ENCODE measurements at places on chromosomes 5 and 9.

- DNase-seq: no peak
Observed at GRCh38 chr5:2579126-2579525, 172.4 kb downstream of the IRX2 start.

DNA sequence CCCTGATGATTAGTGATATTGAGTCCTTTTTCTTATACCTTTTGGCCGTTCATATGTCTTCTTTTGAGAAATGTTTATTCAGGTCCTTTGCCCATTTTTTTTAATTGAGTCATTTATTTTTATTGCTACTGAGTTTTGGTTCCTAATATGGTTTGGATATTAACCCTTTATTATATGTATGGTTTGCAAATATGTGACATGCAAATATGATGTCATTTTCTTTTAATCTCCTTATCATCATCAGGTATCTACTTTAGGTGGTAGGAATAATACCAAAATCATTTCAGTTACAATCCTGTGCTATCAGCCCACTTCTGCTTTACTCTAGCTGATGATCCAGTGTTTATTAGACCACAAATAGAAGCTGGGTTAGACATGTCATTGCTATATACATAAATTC, 102.3 kb upstream of the TRPC7 start:
- DNase-seq: no peak

DNA sequence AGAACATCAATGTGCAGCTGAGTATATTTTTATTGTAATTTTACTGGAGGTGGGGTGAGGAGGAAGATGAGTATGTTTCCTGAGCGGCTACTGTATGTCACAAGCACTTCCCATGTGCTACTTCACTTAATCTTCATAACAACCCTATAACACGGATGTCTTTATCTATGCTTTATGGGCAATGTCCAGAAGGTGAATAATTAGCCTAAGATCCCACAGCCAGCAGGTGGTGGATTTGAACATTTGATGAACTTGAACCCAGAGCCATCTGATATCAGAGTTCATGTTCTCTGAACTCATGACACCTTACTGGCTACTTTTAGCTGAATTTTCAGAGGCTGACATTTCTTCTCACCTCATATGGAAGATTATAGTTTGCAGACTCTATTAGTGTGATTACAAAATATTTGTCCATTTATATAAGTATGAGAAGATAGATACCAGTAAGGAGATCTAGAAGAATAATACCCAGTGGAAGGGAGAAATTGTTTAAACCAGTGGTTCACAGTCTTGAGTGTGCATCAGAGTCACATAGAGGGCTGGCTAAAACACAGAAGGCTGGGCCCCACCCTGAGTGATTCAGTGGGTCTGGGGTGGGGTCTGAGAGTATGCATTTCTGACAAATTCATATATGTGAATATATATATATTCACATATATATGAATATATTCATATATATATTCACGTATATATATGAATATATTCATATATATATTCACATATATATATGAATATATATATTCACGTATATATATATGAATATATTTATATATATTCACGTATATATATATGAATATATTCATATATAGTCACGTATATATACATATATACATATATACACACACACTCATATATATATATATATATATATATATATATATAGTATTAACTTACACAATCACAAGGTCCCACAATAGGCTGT, 164.4 kb upstream of the NR3C1 start:
- DNase-seq: no peak

DNA sequence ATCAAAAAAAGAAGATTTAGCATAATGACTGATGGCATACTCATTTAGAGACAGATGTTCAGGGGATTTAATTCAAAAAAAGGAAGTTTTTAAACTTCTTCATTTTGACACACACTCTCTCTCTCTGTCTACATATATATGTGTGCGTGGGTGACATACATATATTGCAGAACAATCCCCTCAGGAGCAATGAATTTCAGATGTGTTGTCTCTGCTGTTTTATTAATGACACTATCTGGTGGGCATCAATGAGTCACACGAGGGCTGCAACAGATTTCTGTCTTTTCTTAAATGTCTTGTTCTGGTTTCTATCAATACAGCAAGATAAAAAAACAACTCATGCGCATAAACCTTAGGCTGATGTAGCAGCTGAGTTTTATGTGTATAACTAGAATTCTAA, 123.5 kb upstream of the SLCO6A1 start:
- no peak for DNase-seq

GRCh38 chr5:171669571-171669970, 116.0 kb upstream of the SMIM23 start:
- no peak for DNase-seq

DNA sequence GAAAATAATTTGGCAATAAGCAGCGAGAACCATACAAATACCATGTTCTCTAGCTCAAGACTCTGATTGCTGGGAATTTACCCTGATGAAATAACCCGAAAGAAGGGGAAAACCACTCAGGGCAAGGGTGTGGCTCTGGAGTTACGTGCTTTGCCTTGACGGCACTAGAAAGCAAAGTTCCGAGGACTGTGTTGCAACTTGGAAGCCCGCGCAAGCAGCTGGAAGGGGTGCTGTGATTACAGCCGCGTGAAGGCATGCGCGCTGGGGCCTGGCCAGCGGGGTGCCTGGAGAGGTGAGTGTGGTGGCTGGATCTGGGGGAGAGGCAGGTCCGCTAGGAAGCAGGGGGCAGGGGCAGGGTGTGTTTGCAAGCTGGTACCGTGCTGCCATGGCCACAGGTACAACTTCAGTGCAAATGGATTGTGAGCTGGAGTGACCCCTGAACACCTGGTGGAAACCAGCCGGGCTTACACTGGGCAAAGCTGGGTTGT, 52.6 kb upstream of the CNOT6 start:
- no peak for DNase-seq

DNA sequence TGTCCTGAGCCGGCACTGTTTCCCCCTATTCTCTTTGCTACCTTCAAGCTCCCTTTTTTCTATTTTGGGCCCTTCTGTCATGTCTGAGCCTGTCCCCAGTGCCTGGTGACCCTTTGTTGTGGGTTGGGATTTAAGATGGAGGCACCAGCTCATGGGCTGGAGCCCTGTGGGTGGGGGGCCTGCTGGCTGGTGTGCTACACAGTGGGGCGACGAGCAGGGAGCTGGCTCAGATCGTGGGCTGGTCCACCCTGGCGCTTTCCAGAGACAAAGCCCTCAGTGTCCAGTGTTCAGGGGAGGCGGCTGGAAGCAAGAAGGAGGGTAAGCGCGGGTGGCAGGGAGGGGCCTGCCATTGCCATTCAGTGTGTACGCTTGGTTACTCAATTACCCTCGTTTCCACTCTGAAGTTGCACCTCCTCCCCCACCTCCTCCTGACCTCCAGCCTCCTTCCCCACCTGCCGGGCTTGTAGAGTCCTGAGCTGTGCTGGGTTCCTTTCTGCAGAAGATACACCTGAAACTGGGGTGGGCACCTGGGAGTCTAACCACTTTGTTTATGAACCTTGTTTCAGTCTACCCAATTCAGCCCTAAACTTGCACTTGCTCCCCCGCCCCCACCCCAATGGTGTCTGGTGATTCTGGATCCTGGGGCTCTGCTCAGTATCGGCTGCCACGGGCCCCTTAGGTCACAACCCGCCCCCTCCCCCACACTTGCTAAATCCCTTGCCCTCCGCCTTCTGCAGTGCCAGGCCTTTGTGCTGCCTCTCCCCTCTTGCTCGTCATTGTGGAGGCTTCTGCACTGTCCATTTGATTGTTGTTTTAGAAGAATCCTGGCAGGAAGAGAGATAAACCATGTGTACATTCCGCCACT, 49.9 kb downstream of the MVB12B start:
- no peak for DNase-seq

DNA sequence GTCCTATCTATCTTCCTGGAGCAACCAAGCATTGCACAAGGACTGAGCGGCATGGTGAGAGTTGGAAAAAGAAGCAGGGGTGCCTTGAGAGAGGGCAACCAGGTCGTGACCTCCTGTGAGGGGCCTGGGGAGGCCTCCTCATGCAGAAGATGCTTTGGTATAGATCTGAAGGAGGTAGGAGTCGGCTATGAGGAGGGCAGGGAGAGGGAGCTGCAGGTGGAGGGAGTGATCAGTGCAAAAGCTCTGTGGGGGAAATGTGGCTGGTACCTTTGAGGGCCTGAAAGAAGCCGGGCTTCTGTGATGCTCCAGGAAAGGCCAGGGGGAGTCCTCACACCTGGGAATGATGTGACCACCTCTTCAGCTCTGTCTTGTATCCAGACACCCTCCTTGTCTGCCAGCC, 3.6 kb upstream of the SLC25A48 start:
- DNase-seq: no peak

- DNase-seq: no peak
Observed at GRCh38 chr5:72511774-72512592, 4.8 kb upstream of the ZNF366 start.

DNA sequence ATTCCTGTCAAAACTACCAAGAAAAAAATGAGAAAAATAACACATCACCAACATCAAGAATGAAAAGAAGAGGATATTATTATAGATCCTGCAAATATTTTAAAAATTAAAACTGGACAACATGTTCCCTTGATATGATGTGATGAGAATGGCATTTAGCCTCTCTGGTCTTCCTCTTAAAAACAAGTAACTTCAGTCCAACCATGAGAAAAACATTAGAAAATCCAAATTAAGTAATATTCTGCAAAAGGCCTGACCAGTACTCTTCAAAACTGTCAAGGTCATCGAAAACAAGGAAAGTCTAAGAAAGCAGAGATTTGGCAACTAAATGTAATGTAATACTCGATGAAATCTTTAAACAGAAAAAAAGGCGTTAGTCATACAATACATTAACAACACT, 167.1 kb upstream of the SNX2 start:
- no peak for DNase-seq

GRCh38 chr9:14398473-14398872, 84.5 kb upstream of the NFIB start:
- no peak for DNase-seq

- no peak for DNase-seq
Observed at GRCh38 chr5:98772415-98773213, 849 bp upstream of the RGMB start.

- DNase-seq: no peak
Observed at GRCh38 chr9:80385246-80385645, 813.5 kb downstream of the TLE4 start.

GRCh38 chr9:98951967-98952366, 8.3 kb downstream of the COL15A1 start:
- DNase-seq: no peak

- no peak for DNase-seq
Observed at GRCh38 chr9:110969971-110970386, 68.3 kb downstream of the LPAR1 start.

- no peak for DNase-seq
Observed at GRCh38 chr5:81519217-81519905, 125.4 kb upstream of the ACOT12 start.

DNA sequence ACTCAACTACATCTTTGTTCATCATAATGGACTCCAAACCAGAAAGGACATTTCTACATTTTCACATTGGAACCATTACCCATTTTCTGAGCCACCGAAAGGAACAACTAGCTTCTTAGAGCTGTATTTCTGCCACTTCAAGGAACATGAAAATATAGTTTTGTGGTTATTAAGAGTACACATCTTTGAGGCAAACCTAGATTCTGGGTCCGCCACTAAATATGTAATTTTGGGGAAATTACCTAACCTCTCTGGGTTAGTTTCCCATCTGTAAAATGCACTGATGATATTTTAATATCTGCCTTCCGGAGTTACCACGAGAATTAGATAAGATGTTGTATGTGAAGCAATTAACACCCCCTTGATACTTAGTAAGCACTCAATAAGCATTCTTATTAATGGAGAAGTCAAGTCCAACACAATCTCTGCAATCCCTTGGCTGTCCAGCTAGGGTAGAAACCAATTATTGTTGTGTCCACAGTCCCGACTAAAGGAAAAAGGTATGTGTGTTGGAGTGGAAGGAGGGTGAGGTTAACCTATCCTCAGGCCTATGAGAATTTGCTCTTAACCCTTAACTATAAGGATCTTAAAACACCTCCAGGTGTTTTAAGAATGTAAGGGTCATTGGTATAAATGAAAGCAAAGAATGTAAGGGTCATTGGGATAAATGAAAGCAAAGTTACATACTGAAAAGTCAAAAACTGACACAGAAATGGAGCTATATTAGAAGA, 94.0 kb upstream of the PTGER4 start:
- DNase-seq: no peak
